ENCODE measurements at places on chromosomes 16 and 17.

- DNase-seq = no peak
Observed at GRCh38 chr16:89404561-89404960, 85.8 kb downstream of the ANKRD11 start.

DNA sequence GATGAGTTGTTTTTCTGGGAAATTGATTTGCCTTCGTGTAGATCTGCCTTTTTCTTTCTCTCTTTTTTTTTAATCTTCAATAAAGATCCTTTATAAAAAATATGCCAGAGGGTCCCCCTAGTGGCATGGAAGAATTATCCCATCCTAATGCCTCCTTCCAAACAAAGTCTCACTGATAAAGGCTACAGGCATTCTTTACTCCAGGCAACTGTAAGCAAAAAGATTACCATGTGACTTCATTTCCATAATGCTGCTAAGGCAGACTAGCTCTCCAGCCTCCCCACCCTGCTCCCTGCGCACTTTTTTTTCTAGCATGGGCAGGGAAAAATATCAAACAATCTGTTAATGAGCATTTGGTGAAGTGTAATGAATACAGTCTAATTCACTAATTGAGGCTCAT is 220.2 kb upstream of the CDH8 start:
- no peak for DNase-seq

DNA sequence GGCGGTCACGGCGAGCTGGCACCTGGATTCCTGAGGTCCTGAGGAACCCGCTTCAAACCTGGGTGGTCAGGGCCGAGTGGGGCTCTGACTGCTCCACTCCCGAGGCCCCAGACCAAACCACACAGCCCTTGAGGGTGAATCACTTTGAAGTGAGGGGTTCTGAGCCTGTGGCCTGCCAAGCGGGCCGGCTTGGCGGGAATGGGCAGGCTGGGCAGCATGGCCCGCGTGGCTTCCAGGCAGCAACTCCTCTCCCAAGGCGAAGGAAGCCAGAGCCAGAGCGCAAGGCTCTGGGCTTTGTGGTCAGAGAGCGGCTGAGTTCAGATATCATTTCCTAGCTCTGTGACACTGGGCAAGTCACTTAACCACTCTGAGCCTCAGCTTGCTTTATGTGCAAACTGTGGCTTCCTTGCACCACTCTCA is 42.7 kb downstream of the CMIP start:
- DNase-seq = no peak

DNA sequence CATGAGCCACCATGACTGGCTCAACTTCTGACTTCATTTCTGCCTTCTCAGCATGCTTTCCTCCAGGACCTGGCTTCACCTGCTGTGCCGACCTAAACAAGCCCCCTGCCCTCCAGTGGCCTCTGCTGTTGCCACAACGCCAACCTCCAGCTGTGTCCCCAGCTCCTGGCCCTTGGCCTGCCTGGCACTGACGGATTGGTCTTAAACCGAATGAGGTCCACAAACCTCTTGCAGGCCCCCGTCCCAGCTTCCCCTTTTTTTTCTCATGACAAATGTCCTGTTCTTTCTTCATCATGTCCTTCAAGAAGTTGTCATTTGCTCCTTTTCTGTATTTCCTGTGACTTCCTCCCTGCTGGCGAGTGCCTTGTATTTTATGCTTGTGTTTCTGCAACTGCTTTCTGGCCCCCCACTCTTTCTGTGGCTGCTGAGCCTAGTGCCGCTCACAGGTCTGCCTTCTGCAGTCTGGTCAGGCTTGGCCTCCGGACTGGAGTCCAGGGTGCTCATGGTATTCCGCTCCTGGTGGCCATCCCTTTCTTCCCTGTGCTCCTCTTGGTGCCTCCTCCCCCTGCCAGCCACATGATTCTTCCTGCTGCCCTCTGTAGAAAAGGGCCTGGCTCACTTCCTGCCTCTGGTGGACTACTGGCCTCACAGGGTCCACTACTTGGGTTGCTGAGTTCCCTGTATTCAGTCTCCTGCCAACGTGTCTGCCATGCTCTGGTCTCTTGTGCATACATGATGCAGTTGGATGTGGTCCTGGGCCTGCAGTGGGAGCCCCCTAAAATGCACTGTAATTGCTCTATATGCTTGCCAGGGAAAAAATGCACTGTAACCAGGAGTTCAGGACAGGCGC is 2.9 kb downstream of the ATP6V0C start:
- no peak for DNase-seq

- DNase-seq = no peak
Observed at GRCh38 chr17:40519089-40519775, 17.8 kb upstream of the TNS4 start.

- peak; percentile 88 for DNase-seq
Observed at GRCh38 chr16:88941913-88942909, 34.8 kb downstream of the CBFA2T3 start.

DNA sequence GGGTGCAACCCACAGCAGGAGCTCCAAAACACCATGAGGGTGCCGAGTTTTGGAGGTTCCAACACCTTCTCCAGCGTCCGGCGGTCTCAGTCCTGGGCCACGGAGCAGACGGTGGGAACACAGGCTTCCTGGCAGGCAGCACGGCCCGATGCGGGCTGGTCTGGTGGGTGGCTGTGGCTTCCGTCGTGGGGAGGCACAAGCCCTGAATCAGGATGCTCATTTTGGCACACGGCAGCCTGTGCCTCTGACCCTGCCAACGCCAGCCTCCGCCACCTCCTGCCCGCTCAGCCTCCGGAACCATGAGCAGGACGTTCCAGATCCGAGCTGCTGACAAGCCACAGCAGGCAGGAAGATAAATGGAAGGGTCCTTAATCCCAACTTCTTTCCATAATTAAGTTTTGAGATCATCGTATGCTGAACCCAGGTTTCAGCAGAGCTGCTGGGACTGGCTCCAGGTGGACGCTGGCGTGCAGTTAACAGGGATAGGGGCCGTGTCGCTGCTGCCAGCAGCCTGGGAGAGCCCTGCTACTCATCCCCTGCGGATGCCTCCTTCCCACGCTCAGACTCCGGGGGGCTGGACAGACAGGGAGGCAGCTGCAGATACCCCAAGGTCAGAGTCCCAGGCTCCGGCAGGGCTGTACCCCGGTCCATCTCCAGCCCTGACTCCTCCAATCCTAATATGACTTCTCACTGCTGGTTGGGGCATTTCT is 136.6 kb downstream of the ENGASE start:
- DNase-seq = no peak

GRCh38 chr17:65588181-65588808 is 26.8 kb upstream of the AXIN2 start:
- no peak for DNase-seq

DNA sequence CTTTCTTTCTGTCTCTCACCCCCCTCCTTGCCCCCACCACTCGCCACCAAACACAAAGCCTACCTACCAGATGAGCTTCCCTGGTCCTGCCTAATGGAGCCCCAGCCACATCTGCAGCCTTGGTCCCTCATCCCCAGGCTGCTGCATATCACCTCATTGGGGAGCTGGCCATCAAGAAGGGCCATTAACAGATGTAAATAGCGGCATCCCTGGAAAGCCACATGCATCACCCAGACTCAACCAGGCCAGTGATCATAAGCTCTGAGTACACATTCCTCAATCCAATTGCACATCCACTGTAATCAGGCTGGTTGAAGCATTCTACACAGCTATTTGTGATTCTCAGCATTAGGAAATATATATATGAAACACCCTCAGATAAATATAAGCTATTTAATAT is 211.7 kb upstream of the C17orf78 start:
- DNase-seq = no peak

DNA sequence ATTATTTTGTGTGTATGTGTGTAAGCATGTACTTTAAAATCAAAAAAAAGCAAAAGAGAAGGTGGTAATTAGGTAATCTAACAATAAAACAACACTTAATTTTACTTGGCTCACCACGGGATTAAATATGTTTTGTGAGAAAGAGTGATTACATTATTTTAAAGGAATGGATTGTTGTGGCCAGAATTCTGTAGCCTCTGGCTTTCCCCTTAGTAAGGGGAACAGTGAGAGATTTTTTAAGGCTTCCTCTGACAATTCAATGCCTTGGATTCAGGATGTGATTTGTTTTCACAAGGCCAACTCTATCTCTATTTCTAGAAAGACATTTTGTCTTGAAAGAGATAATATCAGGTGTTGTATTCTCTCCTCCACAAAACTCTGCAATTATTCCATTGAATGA is 560.3 kb upstream of the CDH8 start:
- no peak for DNase-seq

DNA sequence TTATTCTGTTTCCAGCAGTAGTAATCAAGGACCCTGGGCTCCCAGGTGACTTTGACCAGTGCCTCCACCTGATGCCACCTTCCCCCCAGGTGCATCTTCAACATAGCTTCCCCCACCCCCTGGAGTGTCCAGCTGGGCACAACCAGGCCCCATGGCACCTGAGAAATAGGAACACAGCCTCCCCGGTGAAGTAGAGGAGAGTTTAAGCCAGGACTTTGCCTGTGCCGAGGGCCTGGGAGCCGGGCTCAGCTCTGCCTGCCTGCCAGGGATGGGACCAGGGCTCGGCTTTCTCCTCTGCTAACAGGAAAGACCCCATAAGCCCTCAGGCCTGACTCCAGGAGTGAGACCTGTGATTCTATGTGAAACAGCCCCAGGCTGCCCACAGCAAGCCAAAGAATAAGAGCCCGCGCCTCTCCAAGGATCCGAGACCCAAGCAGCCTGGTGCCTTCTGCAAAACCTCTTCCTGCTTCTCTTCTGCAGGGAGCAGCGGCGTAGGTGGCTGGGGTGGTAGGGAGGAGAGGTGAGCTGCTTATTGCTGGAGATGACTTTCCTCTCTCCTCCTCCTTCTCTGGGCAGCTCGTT is 16.4 kb upstream of the RBFOX3 start:
- DNase-seq = no peak

DNA sequence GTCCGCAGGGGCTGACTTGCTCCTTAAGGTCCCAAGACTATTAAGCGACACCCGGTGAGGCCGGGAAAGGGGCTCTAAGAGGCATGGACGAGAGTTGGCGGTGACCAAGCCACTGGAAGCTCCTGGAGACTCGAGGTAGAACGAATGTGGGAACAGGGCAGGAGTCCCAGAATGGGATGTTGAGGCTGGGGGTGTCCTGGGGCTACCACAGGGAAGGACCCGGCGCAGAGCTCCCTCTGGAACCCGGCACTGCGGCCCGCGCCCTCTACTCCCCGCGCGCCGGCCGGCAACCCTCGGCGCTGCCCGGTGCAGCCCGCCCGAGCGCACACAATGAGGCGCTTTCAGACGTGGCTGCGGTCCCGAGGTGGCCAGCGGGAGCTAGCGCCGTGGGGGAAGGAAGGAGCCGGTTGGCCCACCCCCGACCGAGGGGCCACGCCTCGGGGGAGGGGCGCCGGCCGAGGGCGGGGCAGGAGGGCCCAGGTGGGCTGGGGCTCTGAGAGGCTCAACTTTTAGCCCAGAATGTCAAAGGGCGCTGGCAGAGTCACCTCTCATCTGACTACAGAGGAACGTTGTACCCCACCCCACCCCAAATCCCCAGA is at the start of gene CHST6:
Gene CHST6, minus strand, starts transcription at position 366 of the 599 bp plus-strand sequence. CDS start 15,613 bp downstream, outside the sequence.
- peak; percentile 51 for DNase-seq

GRCh38 chr16:27498031-27498825 is 51.5 kb downstream of the GTF3C1 start:
- DNase-seq = peak; percentile 28

GRCh38 chr17:67215991-67216421 is 29.0 kb downstream of the HELZ start:
- DNase-seq = no peak

- DNase-seq = peak; percentile 25
Observed at GRCh38 chr17:38341035-38341721, 2.6 kb downstream of the GPR179 start.

DNA sequence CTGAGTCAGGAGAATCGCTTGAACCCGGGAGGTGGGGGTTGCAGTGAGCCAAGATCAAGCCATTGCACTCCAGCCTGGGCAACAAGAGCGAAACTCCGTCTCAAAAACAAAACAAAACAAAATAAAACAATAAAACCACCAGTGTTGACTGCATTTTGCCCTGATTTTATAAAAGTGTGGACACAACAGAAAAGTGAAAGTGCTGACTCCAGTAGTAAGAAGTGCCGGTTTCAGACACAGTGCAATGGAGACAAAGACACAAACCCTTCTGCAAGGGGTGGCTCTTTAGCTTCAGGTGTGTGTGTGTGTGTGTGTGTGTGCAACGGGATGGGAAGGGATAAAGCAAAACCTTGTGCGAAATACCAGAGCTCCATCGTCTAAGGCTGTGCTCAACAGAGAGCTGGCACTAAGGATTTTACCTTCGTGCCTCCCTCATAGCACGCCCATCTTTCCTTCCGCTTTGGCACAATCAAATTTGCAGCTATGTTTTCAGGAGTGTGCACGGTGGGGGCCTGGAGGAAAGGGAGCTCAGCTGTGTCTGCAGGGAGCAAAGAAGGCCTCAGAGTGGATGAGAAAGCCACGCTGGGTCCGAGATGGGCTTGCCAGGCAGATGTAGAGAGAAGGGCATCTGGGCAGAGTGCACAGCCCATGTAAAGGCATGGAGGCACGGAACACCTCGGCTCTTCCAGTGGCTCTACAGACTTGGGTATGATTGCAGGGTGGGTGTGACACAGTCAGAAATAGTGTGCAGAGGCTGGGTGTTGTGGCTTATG is 15.5 kb downstream of the MXRA7 start:
- DNase-seq = peak; percentile 46

GRCh38 chr16:77171745-77172635 is 19.0 kb upstream of the MON1B start:
- peak; percentile 66 for DNase-seq

GRCh38 chr17:39659279-39660010 is 5.7 kb upstream of the TCAP start:
- DNase-seq = no peak

DNA sequence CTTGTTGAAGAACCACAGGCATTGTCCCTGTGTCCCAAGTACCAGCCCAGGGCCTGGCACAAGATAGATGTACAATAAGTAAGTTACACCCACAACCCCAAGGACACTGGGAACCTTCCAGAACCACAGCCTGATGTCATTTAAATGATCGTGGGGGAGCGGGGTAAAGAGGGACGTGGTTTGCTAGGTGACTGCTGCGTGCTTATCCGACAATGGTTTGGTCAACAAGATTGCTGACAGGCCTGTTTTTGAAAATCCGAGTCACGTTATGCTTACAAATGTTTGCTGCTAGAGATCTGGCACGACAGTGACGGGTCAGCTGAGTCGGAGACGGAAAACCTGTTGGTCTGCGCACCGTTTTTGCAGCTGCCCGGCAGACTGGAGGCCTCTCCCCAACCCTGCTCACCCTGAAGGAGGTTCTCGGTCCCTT is 22.8 kb downstream of the COTL1 start:
- DNase-seq = no peak

GRCh38 chr17:8474826-8475225 is 39.1 kb downstream of the NDEL1 start:
- peak; percentile 1 for DNase-seq
